ENCODE measurements at places on chromosomes 11 and 22. TPM values are rescaled to one million over a fixed set of nuclear protein-coding genes. Genes with fewer than 3 reads are reported as not detected.

Gene DDT
- total RNA-seq = 69.7 TPM

Gene OR5AR1
- total RNA-seq = not detected

Gene HYOU1
- total RNA-seq = 1,291 TPM

Gene LUZP2
- not detected for total RNA-seq

Gene MYOD1
- total RNA-seq = not detected

Gene MUC6
- not detected for total RNA-seq

Gene FAM227A
- 1.8 TPM for total RNA-seq
